Foreskin keratinocyte (primary cell): ENCODE measurements at places on chromosomes 13 and 19.

DNA sequence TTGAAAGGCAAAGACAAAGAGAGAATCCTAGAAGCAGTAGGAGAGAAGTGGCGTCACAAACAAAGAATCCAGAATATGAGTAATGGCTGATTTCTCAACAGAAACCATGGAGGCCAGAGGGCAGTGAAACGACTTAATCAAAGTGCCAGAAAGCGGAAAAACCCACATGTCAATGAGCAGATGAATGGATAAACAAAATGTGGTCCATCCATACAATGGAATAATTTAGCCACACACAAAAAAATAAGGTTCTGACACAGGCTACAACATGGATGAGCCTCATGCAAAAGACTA, 52.2 kb upstream of the RANBP3 start:
- DNase-seq, result peak; percentile 20

GRCh38 chr13:49791315-49791710, 1.2 kb downstream of the KPNA3 start:
- DNase-seq, result peak; percentile 11

GRCh38 chr13:64099994-64100393, 2684.3 kb upstream of the PCDH20 start:
- DNase-seq, result no peak

DNA sequence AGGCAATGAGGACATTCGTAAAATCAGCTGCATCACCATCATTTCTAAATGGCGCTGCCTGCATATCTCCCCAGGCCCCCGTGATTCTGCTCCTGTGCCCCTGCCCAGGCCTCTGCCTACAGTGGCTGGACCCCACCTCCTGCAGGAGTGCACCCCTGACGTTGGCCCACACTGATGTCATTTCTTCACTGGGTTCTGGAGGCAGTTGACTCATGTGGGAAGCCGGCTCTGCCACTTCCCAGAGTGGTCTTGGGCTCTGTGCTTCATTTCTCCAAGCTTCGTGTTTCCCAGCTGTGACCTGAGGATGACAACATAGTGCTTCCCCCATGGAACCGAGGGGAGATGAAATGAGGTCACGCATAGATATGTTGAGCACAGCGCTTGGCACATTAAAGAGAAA, 19.9 kb downstream of the CCNE1 start:
- no peak for DNase-seq

GRCh38 chr13:30745906-30746686, 10.8 kb downstream of the ALOX5AP start:
- DNase-seq, result no peak

- no peak for DNase-seq
Observed at GRCh38 chr13:52359534-52359933, 46.4 kb downstream of the THSD1 start.

DNA sequence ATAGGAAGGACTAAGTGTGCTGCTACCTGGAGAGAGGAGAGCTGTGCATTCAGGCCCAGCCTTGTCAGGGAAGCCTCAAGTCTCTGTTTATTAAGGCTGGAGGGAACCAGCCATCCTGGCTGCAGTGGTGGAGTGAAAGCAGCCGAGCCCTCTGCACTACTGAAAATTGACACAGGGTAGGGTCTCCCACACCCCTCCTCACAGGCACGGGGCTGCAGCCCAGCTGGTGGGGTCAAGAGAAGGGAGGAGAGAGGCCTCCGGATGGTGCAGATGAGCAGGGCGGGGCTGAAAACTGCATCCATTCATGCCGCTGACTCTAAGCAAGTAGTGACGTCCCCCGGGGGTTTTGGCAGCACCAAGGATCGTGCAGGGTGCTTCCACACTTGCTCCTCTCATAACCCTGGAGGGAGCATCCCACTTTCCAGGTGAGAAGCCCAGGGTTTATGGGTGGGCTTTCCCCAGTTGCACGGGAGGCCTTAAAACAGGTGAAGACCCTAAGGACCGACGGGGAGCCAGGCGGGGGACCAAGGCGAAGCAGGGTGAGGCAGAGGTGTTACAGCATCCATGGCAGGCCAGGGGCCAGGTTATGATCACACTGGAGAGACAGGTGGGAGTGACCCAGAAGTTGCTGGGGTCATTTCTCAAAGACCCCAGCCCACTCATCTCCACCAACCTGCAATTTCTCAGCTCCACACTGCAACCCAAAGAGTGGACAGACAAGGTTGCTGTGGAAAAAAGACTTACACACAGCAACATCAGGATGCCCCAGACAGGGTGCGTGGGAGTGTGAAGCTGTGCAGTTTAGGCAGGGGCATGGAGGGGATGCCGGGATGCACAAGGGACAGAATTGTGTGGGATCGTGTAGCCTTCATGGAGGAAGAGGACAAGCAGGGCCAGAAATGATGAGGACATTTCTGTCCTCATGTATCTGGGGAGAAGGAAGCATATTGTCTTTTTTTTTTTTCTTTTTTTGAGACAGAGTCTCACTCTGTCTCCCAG, 36.8 kb downstream of the VSTM2B start:
- DNase-seq, result no peak

GRCh38 chr13:51608857-51609406, 24.7 kb downstream of the WDFY2 start:
- DNase-seq, result no peak

DNA sequence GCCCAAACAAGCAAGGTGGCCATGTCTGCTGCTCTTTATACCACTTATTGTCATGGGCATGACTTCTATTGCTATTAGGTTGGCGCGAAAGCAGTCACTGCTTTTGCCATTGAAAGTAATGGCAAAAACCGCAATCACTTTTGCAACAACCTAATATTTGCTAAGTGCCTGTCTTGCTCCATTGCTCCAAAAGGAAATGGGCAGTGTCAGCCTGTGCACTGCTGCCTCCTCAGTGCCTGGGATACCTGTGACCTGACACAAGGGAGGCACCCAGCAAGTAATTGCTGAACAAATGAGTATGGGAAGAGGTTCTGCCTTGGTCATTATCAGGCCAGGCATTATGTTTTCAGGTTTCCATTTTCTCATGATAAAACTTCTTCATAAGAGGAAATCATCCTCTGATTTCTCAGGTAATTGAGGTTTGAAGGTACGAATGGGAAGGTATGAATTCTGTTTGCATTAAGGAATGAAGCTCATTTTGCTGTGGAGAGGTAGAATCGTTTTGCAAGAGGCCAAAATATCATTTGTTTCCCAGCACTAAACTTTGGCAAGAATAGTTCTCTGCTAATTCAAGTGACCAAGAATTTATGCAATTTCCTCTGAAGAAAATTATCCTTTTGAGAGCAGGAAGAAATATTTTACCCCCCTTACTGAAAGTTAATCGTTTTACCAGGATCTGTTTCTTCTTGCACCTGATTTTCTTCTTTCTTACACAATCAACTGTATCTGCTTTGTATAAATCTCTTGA, 128.4 kb upstream of the SPRY2 start:
- no peak for DNase-seq

- no peak for DNase-seq
Observed at GRCh38 chr19:42290523-42291434, 11.2 kb upstream of the PRR19 start.
